ENCODE measurements at places on chromosomes 1 and 21. TPM values are rescaled to one million over a fixed set of nuclear protein-coding genes. Genes with fewer than 3 reads are reported as not detected.

Gene CORT
- total RNA-seq, result 0.51 TPM

Gene ABCG1
- total RNA-seq, result 2.1 TPM

Gene ADAMTSL4
- 3.4 TPM for total RNA-seq

Gene SRSF4
- 50.7 TPM for total RNA-seq

Gene LCE2C
- total RNA-seq, result not detected

Gene OR2L13
- total RNA-seq, result not detected

Gene L1TD1
- total RNA-seq, result not detected
